ENCODE measurements at places on chromosomes 3 and 15.

GRCh38 chr3:176663837-176664831, 533.1 kb downstream of the TBL1XR1 start:
- DNase-seq, result peak; percentile 42

- DNase-seq, result no peak
Measured at GRCh38 chr3:81339040-81339845, 422.2 kb downstream of the GBE1 start.

DNA sequence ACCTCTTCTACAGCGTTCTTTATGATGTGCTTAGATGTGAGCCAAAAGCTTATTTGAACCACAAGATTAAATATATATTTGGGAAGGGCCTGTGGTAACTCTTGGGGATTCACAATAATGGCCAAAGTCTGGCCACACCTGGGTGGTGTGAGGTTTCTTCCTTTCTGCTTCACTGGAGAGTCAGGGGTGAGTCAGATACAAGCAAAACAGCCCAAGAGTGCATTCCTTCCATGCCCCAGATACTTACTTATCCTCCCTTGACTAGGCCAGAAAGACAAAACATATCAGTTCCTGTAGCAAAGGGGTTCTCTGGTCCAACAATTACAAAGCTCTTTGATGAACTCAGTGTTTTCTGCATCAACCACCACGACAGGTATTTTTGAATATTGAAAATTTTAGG, 941 bp downstream of the ZBED2 start:
- DNase-seq, result no peak

GRCh38 chr15:31554261-31554660, 227.6 kb downstream of the KLF13 start:
- no peak for DNase-seq

GRCh38 chr15:73386886-73387506, 18.2 kb upstream of the HCN4 start:
- DNase-seq, result no peak
